ENCODE measurements at places on chromosomes 12 and 14.

GRCh38 chr14:59282378-59282765 is 93.9 kb downstream of the DAAM1 start:
- H3K27ac ChIP-seq: no peak overlapping the region
- H3K27me3 ChIP-seq: no peaks in the 10 kb centered on the region
- H3K4me1 ChIP-seq: peaks cover 12% of the 10 kb centered on the region
- no peak overlapping the region for H3K4me3 ChIP-seq
- DNase-seq: no peak

- no peak for DNase-seq
- no peak overlapping the region for H3K27ac ChIP-seq
- H3K27me3 ChIP-seq: no peaks in the 10 kb centered on the region
Measured at GRCh38 chr14:94598816-94599655, 13.2 kb upstream of the SERPINA3 start.

DNA sequence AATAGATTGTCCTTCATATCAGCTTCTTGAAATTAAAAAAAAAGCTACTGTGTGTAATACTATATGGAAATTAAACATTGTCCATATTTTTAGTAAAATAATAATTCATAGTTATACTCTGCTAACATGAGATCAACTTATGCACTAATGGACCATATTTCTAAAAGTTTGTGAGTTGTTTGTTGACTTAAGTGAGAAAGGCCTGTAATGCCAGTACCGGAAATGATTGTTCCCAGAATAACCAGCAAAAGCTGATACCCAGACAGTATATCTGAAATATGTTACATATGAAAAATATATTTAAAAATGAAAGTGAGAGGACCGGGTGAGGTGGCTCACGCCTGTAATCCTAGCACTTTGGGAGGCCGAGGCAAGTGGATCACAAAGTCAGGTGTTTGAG is 35.9 kb downstream of the WNK1 start:
- peaks cover 15% of the 10 kb centered on the region for H3K36me3 ChIP-seq
- H3K27me3 ChIP-seq: no peaks in the 10 kb centered on the region
- H3K27ac ChIP-seq: no peak overlapping the region
- no peak overlapping the region for H3K4me3 ChIP-seq

GRCh38 chr12:90543374-90543773 is 411.6 kb downstream of the CCER1 start:
- no peaks in the 10 kb centered on the region for H3K4me1 ChIP-seq
- H3K36me3 ChIP-seq: no peaks in the 10 kb centered on the region

GRCh38 chr12:51823875-51824565 is 24.5 kb downstream of the FIGNL2 start:
- H3K36me3 ChIP-seq: no peaks in the 10 kb centered on the region
- DNase-seq: peak; percentile 19
- no peak overlapping the region for H3K4me3 ChIP-seq
- H3K27me3 ChIP-seq: peaks cover 17% of the 10 kb centered on the region
- peaks cover 19% of the 10 kb centered on the region for H3K4me1 ChIP-seq

DNA sequence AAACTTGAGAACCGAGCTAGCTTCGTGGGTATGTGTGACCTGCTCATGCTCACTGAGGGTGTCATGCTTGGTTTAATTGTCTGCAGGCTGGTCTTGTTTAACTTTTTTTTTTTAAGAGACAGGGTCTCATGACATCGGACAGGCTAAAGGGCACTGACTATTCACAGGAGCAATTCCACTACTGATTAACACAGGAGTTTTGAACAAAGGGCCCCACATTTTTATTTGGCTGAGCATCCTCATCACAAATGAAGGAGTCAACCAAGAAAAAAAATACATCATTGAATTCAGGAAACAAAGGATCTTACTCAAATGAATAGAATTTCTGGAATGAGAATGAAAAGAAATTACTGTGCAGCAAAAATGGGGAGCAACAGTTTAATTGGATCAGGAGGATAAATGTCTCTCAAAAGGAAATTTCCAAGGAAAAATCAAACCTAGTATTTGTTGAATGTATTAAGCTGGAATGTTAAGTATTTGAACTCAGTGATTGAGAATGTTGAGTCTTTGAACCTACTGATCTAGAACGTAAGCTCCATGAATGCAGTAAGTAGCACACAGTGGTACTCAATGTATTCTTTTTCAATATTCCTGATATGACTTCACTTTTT is 20.8 kb upstream of the PYROXD1 start:
- H3K27me3 ChIP-seq: peaks cover 17% of the 10 kb centered on the region
- H3K36me3 ChIP-seq: no peaks in the 10 kb centered on the region
- no peaks in the 10 kb centered on the region for H3K4me1 ChIP-seq
- no peak overlapping the region for H3K27ac ChIP-seq
- DNase-seq: no peak

DNA sequence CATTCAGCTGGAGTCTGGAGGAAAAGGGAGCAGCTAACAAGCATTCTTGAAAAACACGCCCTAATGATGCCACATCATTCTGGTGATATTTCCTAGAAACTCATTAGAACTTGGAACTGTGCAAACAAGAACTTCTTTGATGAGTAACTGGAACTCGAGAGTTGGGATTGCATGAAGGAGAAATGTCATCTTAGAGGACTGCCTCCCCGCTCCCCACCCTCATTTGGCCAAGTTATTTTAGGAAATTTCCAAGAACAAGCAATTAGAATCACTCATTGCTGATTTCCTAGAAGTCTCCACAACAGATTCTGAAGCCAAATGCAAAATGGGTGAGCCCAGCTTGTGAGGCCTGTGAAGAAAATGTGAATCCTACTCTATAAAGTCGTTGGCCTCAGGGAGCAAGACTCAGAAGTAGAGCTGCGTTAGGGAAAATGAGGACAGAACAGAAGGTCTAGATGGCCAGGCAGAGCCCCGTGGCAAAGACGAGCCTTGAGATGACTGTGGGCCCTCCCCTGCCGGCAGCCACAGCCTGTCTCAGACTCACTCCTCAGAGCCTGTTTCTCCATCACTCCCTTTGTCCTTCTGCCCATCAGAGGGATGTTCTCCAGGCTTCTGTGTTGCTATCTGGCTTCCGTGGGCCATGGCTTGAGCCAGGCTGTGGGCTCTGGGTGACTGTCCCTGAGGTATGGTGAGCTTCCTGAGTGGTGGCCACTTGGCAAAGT is 38.4 kb downstream of the RTL1 start:
- H3K4me1 ChIP-seq: no peaks in the 10 kb centered on the region
- H3K36me3 ChIP-seq: no peaks in the 10 kb centered on the region
- H3K4me3 ChIP-seq: no peak overlapping the region
- H3K27ac ChIP-seq: no peak overlapping the region
- no peaks in the 10 kb centered on the region for H3K27me3 ChIP-seq

- no peak overlapping the region for H3K4me3 ChIP-seq
- no peaks in the 10 kb centered on the region for H3K4me1 ChIP-seq
- H3K27ac ChIP-seq: no peak overlapping the region
- no peaks in the 10 kb centered on the region for H3K36me3 ChIP-seq
- H3K27me3 ChIP-seq: peaks cover 18% of the 10 kb centered on the region
Measured at GRCh38 chr14:93690146-93690545, 98.1 kb downstream of the PRIMA1 start.

- no peak overlapping the region for H3K27ac ChIP-seq
- no peak overlapping the region for H3K4me3 ChIP-seq
- no peaks in the 10 kb centered on the region for H3K36me3 ChIP-seq
- DNase-seq: no peak
- H3K27me3 ChIP-seq: no peaks in the 10 kb centered on the region
Measured at GRCh38 chr14:29144621-29145020, 378.0 kb downstream of the FOXG1 start.

DNA sequence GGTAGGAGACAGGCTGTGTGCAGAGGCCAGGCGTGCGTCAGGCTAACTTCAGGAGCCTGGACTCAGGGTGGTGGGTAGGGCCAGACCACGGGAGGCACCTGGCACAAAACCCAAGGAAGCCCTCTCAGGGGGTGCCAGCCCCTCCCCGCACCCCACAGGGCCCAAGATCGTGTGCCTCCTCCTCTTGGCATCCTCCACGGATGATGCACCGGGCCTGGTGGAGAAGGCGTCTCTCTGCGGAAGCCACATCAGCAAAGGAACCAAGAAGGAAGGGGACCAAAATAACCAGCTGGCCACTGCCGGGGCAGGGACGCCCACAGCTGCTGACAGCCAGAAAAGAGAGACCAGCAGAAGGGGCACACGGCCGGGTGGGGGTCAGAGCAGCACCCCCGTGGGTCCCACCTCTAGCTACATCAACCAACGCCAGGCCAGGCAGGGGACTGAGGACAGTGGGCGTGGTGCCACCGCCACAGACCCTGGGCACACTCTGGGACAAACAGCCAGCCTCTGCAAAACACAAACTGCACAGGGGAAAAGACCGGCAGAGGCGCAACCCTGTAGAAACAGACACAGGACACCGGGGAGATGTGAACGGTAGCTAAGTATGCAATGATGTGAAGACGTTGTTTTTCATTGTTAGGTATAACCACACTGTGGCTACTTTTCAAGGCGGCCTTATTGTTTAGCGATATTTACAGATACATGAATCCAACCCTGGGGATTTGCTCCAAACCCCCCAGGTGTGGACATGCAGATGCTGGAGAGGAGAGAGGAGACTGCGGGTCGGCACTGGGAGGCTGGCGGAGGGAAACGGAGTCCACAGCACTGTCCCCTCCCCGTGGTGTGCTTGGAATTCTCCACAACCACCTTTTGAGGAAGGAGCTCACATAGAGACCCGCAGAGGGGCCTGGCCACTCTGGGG is 26.1 kb upstream of the C14orf180 start:
- no peaks in the 10 kb centered on the region for H3K27me3 ChIP-seq
- H3K4me3 ChIP-seq: no peak overlapping the region
- no peak overlapping the region for H3K27ac ChIP-seq
- no peak for DNase-seq

- H3K4me1 ChIP-seq: peaks cover 8% of the 10 kb centered on the region
- no peak for DNase-seq
- H3K36me3 ChIP-seq: peaks cover 7% of the 10 kb centered on the region
- H3K27ac ChIP-seq: peak within 1 kb of the TSS; percentile 31
- peak within 1 kb of the TSS; percentile 68 for H3K4me3 ChIP-seq
Measured at GRCh38 chr14:94769391-94770250, at the start of gene GSC. Gene GSC (minus strand): TSS chr14:94770113. CDS start chr14:94770015, 98 bp downstream.

DNA sequence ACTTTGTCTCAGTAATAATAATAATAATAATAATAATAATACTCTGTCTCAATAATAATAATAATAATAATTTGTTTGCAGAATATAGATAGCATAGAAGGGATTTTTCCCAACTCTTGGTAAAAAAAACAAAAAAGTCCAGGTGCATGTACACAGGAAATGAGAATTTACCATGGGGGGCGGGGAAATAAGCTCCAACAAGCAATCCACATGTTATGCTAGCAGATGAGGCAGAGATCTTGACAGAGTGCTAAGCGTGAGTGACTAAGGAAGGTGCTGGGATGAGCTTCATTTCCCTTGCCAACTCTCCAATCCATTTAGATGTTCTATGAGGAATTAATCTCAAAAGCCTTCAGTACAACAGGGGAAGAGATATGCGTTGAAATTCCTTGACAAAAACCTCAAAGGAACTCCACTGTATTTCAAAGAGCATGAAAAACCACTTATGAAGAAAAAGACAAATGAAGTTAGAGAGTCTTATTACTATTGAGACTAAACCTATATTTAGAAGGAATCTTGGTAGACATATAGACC is 44.9 kb upstream of the GTF2A1 start:
- H3K4me1 ChIP-seq: peaks cover 16% of the 10 kb centered on the region
- DNase-seq: no peak

DNA sequence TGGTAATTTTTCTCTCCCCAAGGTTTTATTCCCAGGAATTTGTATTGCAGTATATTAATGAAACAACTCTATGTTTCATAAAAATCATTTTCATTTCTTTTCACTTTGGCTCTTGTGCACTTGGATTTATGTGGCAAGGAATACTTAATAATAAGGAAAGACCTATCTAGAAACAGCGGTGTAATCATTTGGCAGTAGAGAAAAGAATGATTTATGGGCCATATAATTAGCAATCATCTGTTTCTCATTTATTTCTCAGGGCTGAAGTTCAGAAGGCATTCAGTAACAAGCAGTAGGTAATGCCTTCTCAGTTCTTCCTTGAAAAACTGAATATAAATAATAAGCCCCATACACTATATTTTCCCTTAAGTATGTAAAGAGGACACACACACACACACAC is 172.6 kb downstream of the ANO4 start:
- H3K4me3 ChIP-seq: no peak overlapping the region
- H3K36me3 ChIP-seq: no peaks in the 10 kb centered on the region
- DNase-seq: no peak
- H3K27me3 ChIP-seq: no peaks in the 10 kb centered on the region
- H3K4me1 ChIP-seq: no peaks in the 10 kb centered on the region
- H3K27ac ChIP-seq: no peak overlapping the region

DNA sequence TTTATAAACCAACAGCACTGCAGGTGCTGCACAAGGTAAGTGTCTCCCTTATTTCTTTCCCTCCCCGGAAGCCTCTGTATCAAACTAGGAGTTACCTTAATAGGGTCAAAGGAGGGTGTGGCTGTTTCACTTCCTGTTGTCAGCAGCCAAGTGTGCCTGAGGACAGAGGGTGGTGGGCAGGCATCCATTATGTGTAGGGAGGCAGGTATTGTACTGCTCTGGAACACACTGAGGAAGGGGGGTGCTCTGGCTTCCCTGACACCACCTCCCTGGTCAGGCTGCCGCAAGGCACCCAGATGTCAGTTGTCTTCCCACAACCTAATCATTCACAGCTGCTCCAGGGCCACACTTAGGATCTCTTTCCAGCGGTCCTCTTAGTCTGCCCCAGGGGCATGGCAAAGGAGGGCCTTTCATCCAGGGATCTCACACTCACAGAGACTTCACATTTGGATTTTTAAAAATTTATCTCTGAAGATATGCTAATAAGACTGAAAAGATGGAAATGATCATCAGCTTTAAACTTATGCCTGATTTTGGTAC is 132.0 kb upstream of the ARHGAP5 start:
- no peak for DNase-seq
- H3K27ac ChIP-seq: peak overlapping the region; percentile 65
- peak overlapping the region; percentile 71 for H3K4me3 ChIP-seq
- no peaks in the 10 kb centered on the region for H3K36me3 ChIP-seq

DNA sequence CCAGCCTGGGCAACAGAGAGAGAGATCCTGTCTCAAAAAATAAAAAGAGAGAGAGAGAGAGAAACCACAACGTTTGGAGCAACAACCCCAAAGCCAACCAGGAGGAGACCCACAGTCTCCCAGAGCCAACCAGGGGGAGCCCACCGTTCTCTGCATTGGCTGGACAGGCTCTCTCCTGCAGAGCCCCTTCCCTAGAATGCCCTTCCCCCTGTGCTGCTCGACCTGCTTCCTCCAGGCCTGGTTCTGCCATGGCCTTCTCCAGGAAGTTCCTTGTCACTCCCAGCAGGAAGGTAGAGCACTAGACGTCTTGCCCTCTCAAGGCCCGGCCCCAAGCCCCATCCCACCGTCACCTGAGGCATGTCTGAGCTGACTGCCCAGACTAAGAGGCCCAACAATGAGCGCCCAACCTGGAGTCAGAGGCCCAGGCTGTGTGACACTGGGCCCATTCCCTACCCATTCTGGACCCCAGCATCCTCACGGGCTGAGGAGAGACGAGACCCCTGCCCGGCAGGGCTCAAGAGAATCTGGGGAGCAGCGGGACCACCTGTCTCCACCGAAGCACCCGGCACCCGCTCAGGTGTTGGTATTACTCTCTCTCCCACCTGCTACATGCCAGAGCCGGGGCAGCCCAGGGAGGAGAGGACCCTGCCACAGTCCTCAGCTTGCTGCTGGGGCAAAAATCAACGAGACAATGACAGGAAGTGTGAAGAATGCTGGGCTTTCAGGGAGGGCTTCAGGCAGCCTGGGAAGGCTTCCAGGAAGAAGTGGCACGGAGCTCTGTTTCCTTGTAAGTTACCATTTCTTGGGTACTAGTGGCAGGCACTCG is 61.2 kb downstream of the DIO3 start:
- DNase-seq: no peak
- no peak overlapping the region for H3K4me3 ChIP-seq
- H3K27ac ChIP-seq: no peak overlapping the region
- H3K4me1 ChIP-seq: no peaks in the 10 kb centered on the region
- H3K27me3 ChIP-seq: peaks cover 7% of the 10 kb centered on the region

Data from T-helper 2 cell treated with Interferon-gamma antibody and Interleukin-4, amounts not matched to agents 5 μg/mL and 100 μg/mL, for 36 hours (primary cell).